ENCODE measurements at places on chromosomes 1 and 21.

DNA sequence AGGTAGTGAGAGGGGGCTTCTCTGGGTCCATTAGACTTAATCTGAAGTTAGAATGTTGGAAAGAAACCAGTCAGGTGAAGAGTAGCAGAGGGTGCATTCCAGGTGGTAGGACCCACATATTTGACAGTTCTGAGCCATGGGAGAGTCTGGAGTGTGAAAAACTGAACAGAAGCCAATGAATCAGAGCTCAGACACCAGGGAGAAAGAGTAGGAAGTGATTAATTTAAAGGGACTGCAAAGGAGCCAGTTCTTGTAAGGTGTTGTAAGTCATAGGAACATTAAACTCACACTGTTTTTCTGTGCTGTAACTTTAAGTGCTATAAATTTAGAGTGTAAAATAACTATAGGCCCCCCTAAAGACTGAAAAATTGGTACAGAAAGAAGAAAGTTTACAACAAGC, 5.9 kb upstream of the DHX9 start:
- no peak for DNase-seq

DNA sequence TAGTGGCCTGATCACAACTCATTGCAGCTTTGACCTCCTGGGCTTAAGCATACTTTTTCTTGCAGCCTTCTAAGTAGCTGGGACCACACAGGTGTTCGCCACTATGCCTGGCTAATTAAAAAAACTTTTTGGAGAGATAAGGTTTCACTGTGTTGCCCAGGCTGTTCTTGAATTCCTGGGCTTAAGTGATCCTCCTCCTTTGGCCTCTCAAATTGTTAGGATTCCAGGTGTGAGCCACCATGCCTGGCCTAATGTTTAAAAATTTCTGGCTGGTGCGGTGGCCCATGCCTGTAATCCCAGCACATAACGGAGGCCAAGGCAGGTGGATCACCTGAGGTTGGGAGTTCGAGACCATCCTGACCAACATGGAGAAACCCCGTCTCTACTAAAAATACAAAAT, 24.4 kb downstream of the YTHDF2 start:
- no peak for DNase-seq

DNA sequence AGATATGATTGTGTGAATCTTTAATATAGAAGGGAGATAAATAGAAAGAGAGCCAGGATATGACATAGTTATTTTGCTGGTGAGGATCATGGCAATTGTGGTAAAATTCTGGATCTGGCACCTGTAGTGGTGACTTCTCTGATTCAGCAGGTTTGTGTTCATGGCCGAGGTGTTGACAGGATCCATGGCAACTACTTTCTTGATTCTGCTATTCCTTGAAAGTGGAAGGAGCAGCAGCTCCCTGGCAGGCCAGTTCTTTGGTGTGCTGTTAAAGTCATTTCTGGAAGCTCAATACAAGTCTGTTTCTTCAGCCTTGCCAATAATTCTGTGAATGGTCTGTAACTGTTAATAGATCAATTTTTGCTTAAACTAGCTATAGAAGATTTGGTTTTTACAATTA, 33.4 kb downstream of the RGS4 start:
- DNase-seq: no peak

DNA sequence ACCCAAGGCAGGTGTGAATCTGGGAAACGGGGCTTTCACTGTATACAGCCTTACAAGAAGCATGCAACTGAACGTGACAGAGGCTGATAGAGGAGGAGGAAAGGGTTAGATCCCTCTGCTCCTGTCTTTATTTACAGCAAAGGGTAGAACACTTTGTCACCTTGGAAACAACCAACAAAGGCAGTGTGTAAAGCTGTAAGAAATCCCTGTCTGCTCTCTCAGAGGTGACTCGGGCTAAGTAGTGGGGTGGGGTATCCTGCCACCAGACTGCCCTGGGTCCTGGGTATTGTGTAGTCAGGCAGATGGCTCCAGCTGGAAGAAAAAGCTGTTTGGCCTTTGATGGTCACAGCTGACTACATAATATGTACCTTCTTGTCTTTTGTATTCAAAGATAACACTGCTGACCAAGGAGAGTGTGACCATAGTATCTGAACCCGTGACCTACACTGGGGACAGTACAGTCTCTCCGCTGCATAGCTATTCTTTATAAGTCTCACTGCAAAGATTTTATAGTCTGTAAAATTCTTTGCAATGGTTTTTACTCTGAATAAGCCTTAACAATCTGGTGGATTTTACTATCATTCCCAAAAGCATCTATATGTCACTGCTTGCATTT, 22.1 kb upstream of the POU2F1 start:
- DNase-seq: no peak

DNA sequence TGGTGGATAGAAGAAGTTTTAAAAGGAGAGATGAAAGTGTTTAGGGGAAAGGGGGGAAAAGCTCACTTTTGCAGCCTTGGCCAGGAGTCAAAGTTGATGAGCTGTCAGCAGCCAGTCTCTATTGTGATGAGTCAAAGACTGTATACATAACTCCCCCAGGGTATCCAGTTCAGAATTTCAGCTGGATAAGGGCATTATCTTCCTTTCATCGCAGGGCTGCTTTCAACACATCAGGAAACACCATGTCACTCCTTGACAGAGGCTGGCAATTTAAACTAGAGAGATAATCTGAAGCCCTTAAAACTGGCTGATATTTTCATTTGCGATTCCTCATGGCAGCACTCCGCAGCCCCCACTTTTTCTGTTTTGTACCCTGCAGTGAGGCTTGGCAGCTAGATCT, 328.5 kb downstream of the TBX15 start:
- no peak for DNase-seq

Data from right renal pelvis (tissue), 4 donors.